Activated naive CD4-positive, alpha-beta T cell treated with anti-CD3 and anti-CD28 coated beads, Interleukin-2, amount 10 ng/mL, durations not matched to agents 7 days and 5 days (primary cell): ENCODE measurements at places on chromosomes 5 and 9.

GRCh38 chr5:33338336-33339110 is 102.2 kb upstream of the TARS1 start:
- no peak for DNase-seq

- DNase-seq: no peak
Observed at GRCh38 chr5:35319333-35320002, 89.2 kb upstream of the PRLR start.

GRCh38 chr5:76483881-76484280 is 80.8 kb downstream of the IQGAP2 start:
- no peak for DNase-seq

DNA sequence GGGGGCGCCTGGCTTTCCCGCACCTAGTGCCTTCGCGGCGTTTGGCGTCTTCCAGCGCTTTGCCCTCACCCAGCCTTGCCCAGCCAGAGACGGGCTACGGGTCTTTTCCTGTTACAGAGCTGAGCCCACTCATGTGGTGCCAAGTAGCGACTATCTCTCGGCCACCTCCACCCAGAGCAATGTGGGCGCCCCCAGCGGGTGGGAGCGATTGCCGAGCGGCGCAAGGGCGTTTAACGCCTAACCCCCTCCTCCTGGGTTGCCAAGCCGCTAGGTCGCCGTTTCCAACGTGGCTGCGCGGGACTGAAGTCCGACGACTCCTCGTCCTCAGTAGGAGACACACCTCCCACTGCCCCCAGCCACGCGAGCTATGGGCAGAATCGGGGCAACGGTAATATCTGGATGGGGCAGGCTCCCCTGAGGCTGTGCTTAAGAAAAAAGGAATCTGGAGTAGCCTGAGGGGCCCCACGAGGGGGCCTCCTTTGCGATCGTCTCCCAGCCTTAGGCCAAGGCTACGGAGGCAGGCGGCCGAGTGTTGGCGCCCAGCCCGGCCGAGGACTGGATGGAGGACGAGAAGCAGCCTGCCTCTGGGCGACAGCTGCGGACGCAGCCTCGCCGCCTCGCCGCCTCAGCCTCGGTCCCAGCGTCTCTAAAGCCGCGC is 5.8 kb downstream of the TLX3 start:
- no peak for DNase-seq
